NCI-H748 treated with DMSO at 0.1 percent for 48 hours (cell line): ENCODE measurements at places on chromosomes 6 and 20.

DNA sequence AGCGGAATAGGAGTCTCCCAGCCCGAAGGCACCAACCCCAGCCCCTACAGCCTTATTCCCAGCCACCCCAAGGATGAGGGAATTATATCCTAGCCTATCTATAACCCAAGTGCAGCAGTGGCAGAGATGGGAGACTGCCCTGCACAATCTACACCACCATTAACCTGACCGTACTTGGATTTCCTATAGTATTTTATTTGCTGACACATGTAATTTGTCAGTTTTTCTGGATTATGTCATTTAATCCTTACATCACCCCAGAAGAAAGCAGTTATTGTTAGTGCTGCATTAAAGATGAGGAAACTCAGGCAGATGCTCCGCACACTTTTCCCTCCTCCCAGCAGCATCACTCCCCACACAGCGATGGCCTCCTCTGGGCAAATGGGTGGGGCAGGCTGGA is 6.0 kb downstream of the BFSP1 start:
- no peak for DNase-seq

DNA sequence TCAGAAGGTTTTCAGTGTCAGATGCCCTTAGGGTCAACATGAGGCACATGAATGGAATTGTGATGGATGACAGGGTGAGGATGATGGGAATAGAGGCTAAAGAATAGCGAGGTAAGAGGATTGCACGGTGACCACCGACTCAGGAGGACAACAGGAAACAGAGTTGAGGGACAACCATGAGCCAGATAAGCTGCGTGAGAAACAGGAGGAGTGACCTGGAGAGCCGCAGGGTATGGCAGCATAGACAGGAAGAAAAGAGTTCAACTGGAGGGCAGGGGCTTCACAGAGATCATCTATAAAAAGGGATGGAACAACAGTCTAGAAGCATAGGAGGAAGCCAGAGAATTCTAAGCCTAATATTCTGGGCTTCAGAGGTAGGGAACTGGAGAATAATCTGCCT is 84.7 kb upstream of the ENPP5 start:
- DNase-seq = no peak

DNA sequence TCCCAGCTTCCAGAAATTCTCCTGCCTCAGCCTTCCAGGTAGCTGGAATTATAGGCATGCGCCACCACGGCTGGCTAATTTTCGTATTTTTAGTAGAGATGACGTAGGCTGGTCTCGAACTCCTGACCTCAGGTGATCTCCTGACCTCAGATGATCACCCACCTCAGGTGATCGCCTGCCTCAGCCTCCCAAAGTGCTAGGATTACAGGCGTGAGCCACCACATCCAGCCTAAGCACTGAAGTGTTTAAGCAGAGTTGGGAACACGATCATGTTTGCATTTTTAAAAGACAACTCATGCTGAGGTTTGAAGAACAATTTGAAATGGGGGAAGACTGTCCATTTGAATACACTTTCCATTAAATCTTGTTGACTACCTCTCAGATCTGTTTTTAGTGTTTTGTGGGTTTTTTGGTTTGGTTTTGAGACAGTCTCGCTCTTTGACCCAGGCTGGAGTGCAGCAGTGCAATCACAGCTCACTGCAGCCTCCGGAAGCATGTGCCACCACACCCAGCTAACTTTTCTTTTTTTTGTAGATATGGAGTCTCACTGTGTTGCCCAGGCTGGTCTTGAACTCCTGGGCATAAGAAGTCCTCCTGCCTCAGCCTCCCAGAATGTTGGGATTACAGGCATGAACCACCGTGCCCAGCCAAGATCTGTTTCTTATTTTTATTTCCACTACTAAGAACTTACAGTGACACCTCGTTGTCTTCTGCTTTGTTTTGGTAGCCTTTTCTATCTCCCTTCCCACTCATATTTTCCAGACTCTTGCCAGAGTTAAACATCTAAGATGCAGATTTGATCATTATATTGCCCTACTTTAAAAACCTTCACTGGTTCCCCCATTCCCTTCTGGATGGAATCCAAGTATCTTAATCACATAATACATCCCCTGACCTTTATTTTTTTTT is 5.5 kb downstream of the CASP8AP2 start:
- no peak for DNase-seq

- no peak for DNase-seq
Observed at GRCh38 chr20:20585146-20585545, 127.3 kb downstream of the RALGAPA2 start.

GRCh38 chr6:56851541-56852259 is 103.2 kb upstream of the BEND6 start:
- peak; percentile 43 for DNase-seq

GRCh38 chr6:84066536-84066935 is 33.0 kb downstream of the MRAP2 start:
- no peak for DNase-seq

- no peak for DNase-seq
Observed at GRCh38 chr6:148523551-148523950, 180.9 kb downstream of the SASH1 start.

DNA sequence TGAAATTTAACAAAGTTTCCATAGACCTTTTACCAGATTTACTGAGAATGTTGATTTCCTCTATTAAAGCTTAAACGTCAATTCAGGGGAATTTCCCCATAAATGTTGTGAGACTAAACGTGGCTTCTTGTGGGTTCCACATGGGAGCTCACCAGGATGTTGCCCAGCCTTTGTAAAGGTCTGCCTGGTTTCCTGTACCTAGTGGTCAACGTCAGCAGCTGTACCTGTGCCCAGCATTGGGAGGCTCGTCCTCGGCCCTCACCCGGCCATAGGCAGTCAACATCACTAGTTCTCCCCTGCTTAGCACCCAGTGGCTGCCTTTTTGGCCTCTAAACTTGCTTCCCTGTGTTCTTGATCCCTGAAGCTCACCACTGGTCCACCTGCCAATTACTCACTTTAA is 22.1 kb upstream of the CD83 start:
- no peak for DNase-seq

DNA sequence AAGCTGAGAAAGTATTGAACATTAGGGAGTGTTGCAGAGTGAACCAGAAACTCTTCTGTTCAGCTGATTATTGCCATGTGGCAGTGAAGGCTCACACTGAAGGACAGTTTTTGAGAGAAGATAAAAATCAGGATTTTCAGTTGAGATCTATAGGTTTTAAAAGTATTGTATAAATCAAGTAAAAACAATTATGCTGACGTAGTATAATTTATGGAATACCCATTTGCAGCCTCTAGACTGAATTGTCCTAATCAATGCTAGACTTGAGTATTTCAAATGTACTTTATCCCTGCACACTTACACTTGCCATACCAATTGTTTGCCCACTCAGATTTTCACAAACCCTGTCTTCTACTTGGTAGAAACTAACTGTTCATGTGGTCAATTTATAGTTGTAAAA is 245.8 kb downstream of the FRK start:
- no peak for DNase-seq

- no peak for DNase-seq
Observed at GRCh38 chr20:4053071-4053919, 37.9 kb upstream of the RNF24 start.

DNA sequence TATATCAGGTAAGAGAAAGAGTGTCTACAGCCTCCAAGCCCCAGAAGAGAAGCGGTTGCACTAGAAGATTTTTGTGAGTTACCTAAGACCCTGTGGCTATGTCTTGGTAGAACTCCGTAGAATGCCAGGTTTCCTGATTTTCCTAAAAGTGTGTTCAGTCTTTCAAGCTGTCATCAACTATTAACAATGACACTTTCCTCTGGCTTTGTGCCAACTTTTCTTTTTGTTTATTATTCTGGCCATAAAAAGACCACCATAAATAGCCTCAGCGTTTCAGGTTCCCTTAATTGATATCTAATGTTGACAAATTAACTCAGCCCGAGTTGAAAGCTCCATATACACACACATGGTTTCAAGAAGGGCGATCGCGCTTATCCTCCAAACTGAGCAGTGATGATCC is 1.2 kb downstream of the PAK5 start:
- DNase-seq = peak; percentile 90

GRCh38 chr6:158969148-158969547 is 30.9 kb downstream of the RSPH3 start:
- no peak for DNase-seq

DNA sequence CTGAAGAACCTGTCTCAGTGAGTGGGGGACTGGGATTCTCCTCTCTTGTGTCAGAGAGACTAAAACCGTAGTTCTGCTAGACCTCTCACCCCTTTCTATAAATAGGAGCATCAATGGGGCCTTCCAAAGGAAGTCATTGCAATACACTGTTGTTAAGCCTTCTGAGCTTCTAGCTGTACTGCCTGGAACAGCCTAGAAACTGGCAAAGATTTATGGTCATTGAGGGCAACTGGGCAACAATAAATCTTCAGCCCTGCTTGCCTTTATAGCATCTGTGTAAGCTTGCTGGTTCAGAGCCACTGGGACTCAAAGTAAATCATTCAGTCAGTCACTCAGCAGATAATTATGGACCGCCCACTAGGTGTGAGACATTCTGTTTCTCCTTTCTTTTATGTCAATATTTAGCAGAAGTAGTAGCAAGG is 53.2 kb downstream of the PPP1R14C start:
- DNase-seq = no peak

DNA sequence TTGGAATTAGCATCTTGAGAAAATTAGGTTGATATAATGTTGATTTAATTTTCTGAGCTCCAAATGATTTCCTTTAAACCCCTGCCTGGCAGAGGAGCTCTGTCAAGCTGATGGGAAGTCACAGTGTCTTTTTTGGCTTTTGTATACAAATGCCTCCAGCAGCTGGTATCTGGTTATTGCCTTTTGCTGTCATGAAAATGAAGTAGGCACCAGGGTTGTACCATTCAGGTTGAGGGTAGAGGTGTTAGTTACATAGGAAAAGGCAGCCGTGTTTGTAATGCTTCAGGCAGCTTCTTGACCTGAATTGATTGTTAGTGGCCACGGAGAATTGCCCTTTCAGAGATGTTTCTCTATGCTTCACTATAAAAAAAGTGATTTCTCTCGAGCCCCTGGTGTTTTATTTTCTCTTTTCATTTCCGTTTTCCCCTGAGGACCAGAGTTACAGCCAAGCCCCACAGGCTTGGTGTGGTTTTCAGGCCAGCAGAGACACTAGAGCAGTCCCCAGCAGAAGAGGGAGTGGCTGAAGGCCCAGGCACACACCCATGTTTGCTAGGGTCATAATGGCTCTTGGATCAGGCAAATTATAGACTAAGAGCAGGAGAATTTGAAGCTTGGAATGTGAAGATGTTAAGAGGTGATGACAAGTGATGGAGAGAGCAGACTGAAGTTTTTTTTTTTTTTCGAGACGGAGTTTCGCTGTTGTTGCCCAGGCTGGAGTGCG is 21.6 kb downstream of the CMTR1 start:
- no peak for DNase-seq

GRCh38 chr6:133358574-133359150 is 117.5 kb downstream of the EYA4 start:
- DNase-seq = peak; percentile 78

GRCh38 chr6:161104966-161105365 is 113.4 kb downstream of the MAP3K4 start:
- DNase-seq = no peak

DNA sequence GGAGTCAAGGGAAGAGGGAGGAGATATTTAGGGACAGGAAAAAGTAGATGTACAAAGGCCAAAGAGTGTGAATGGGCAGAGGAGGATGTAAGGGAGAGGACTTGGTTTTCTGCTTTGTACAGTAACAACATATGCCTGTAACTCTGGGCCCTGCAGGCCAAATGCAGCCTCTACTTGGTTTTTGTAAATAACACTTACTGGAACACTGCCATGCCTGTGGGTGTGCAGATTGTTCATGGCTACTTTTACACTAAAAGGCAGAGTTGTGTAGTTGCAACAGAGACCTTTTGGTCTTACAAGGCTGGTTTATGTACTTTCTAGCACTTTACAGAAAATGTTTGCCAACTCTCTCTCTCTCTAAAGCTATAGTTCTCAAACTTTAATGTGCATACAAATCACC is 157.1 kb downstream of the PHACTR1 start:
- DNase-seq = no peak

- DNase-seq = no peak
Observed at GRCh38 chr6:119609865-119610264, 260.3 kb upstream of the MAN1A1 start.
